ENCODE measurements at places on chromosomes 5 and 9. TPM values are rescaled to one million over a fixed set of nuclear protein-coding genes. Genes with fewer than 3 reads are reported as not detected.

Gene MYMK
- total RNA-seq, result not detected

Gene OBP2B
- not detected for total RNA-seq

Gene MZB1
- not detected for total RNA-seq

Gene RALGPS1
- 1.7 TPM for total RNA-seq

Gene OTULINL
- 2.8 TPM for total RNA-seq

Gene CENPH
- 4.9 TPM for total RNA-seq

Gene SLC6A3
- 0.07 TPM for total RNA-seq

DNA sequence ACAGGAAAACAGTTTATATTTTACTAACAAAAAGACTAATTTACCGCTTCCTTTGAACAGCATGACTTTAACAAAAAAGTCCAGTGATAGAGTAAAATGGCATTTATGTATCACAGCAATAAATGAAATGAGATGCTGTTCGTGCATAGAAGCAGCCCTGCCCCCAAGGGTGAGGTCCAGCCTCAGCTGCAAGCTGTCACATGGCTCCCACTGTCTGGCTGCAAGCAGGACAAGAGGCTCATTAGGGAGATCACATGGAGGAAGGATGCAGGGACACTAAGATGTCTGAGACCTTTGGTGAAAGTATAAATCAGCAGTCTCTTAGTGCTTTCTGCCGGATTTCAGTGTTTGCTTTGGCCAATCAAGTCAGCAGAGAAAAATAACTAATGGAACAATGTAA, 23.0 kb downstream of the GDNF start:
- no peak overlapping the region for H3K4me3 ChIP-seq
- H3K27ac ChIP-seq, result no peak overlapping the region
- DNase-seq, result no peak
- no peaks in the 10 kb centered on the region for H3K36me3 ChIP-seq
- H3K27me3 ChIP-seq, result no peaks in the 10 kb centered on the region
- peaks cover 4% of the 10 kb centered on the region for H3K4me1 ChIP-seq

- no peak for DNase-seq
- no peaks in the 10 kb centered on the region for H3K36me3 ChIP-seq
- no peak overlapping the region for H3K27ac ChIP-seq
These were observed 132.5 kb upstream of the FER start for GRCh38 chr5:108615216-108615615.

- no peaks in the 10 kb centered on the region for H3K4me1 ChIP-seq
- H3K27ac ChIP-seq, result no peak overlapping the region
- H3K27me3 ChIP-seq, result no peaks in the 10 kb centered on the region
- DNase-seq, result peak; percentile 58
These were observed 7.6 kb downstream of the SLC1A1 start for GRCh38 chr9:4497855-4498254.

GRCh38 chr9:33166231-33167083, 679 bp downstream of the B4GALT1 start:
- peak overlapping the region; percentile 83 for H3K4me3 ChIP-seq
- DNase-seq, result no peak
- H3K27me3 ChIP-seq, result no peaks in the 10 kb centered on the region
- no peaks in the 10 kb centered on the region for H3K36me3 ChIP-seq
- H3K4me1 ChIP-seq, result peaks cover 39% of the 10 kb centered on the region

DNA sequence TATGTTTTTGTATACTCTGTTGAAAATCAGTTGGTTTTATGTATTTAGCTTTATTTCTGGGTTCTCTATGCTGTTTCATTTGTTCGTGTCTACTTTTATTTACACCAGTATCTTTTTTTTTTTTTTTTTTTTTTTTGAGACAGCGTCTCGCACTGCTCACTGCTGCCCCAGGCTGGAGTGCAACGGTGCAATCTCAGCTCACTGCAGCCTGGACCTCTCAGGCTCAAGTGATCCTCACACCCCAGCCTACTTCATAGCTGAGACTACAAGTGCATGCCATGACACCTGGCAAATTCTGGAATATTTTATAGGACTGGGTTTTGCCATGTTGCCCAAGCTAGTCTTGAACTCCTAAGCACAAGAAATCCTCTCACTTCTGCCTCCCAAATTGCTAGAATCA, 869.4 kb upstream of the CDH6 start:
- no peak overlapping the region for H3K4me3 ChIP-seq
- no peaks in the 10 kb centered on the region for H3K27me3 ChIP-seq
- no peaks in the 10 kb centered on the region for H3K4me1 ChIP-seq
- H3K27ac ChIP-seq, result no peak overlapping the region
- no peaks in the 10 kb centered on the region for H3K36me3 ChIP-seq

GRCh38 chr5:28850320-28850921, 1812.0 kb upstream of the CDH9 start:
- no peaks in the 10 kb centered on the region for H3K4me1 ChIP-seq
- no peak overlapping the region for H3K4me3 ChIP-seq
- no peaks in the 10 kb centered on the region for H3K27me3 ChIP-seq
- DNase-seq, result no peak
- no peaks in the 10 kb centered on the region for H3K36me3 ChIP-seq

DNA sequence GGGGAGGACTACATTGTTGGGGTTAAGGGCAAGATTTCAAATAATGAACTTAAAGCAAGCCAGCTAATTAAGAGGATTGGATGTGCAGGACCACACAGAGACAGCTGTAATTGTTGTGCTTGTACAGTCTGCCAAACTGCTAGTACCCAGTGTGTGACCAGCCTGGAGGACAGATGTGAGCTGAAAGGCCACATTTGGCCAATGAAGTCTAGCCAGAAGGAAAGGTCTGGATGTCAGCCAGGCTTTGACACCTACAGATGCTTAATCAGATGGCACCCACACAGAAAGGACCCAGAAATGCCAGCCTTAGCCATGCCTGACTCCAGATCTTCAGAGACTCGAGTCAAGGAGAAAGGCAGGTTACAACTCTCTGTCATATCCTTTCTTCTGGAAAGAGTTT, 491.1 kb downstream of the KIF4B start:
- no peaks in the 10 kb centered on the region for H3K36me3 ChIP-seq
- no peaks in the 10 kb centered on the region for H3K4me1 ChIP-seq
- no peaks in the 10 kb centered on the region for H3K27me3 ChIP-seq
- no peak overlapping the region for H3K4me3 ChIP-seq
- no peak for DNase-seq

DNA sequence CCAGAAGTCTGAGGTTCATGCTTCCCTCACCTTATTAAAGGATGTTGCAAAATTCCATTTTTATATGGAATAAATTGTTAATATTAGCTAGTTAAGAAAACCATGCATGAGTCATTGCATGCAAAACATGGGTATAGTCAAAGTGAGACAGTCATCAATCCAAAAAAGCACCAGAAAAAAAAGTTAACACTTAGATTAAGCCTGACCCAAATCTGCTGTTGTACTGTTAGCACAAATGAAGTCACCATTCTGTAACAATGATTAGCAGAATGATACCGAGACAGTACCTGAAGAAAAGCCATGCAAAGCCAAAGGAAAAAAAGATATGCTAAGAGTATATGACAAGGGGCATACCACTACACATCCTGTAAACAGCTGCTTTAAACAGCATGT, 49.5 kb downstream of the PKD2L2 start:
- H3K27me3 ChIP-seq, result no peaks in the 10 kb centered on the region
- no peaks in the 10 kb centered on the region for H3K4me1 ChIP-seq
- DNase-seq, result no peak
- H3K27ac ChIP-seq, result no peak overlapping the region
- peaks cover 38% of the 10 kb centered on the region for H3K36me3 ChIP-seq
- H3K4me3 ChIP-seq, result no peak overlapping the region

DNA sequence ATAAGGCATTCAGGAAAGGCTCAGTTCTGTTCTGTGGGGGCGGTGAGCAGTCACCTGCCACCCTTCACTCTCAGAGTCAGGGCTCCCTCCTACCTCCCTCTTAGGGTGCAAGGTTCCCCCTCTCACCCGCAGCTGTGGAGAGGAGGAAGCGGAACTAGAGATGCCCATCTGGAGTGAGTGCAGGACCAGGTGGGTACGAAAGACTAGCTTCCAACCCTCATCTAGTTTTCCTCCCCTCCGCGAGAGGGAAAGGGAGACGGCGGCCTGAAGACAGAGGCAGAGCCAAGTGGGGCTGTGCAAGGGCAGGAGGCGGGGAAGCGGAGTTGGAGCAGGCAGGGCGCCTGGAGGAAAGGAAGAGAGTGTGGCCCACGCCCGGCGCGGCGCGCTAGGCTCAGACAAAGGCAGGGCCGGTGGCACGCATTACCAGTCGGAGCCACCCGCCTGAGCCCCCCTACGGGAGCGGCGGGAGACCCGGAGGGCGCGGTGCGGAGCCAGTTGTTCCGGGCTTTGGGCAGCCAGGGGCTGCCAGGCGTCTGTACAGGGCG, 7.3 kb downstream of the PRR7 start:
- H3K36me3 ChIP-seq, result peaks cover 12% of the 10 kb centered on the region
- no peak for DNase-seq
- peak overlapping the region; percentile 26 for H3K4me3 ChIP-seq
